ENCODE measurements at places on chromosomes 12 and 14. TPM values are rescaled to one million over a fixed set of nuclear protein-coding genes. Genes with fewer than 3 reads are reported as not detected.

- DNase-seq: peak; percentile 97
Measured at GRCh38 chr12:6613015-6613775, 6.0 kb upstream of the CHD4 start.

TAS2R30 gene
- 4.0 TPM for total RNA-seq

GRCh38 chr14:43687921-43688320 is 819.2 kb downstream of the FSCB start:
- DNase-seq: no peak

- no peak for DNase-seq
Measured at GRCh38 chr12:66931091-66931490, 252.2 kb upstream of the GRIP1 start.

GRCh38 chr14:60506985-60507829 is 1.7 kb upstream of the SIX6 start:
- DNase-seq: no peak

DNA sequence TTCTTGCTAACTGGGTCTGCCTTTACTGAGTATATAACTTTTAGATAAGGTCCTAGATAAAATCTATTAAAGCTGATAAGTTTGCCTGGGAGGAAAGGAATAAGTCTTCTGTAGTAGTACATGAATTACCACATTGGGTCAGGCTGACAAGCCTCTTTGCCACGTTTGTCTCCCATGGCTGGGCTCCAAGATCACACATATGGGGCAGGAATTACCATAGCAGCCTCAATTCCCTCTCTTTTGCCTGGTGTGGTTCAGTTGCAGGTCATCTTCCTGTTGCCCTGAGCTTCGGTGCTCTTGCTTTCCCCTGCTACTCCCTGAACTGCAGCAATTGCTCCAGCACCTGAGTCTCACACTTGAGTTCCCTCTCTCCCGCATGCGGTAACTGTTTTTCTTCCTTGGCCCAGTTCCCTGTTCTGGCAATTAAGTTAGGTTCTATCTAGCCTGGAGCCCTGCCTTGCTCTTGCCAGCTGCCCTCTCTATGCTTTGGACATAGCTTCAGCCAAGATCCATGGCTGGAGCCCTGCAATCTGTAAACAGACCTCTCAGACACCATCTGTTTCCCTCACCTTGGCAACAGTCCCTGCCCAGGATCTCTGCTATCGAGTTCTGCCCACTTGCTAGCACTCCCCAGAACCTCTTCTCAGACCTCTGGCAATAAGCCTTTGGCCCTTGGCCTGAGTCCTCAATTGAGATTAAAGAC is 5.8 kb upstream of the GLT8D2 start:
- no peak for DNase-seq

GRCh38 chr12:43795716-43796280 is 10.3 kb downstream of the TWF1 start:
- no peak for DNase-seq

FGD6 gene
- total RNA-seq: 19.8 TPM

DNA sequence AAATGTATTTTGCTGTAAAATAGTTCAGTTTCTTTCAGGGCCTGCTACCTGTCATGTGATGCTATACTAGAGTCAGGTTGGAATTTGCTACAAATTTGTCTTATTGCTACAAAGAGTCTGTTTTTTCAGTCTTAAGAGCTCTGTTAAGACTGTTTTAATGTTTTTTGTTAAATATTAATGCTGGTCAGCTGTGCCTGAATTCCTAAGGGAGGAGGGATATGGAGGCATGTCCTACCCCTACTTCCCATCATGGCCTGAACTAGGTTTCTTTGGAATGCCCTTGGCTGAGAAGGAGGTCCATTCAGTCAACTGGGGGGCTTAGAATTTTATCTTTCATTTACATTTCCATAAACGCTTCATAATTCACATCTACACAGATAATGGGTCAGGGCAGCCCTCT is 30.0 kb downstream of the IQSEC3 start:
- no peak for DNase-seq

DNA sequence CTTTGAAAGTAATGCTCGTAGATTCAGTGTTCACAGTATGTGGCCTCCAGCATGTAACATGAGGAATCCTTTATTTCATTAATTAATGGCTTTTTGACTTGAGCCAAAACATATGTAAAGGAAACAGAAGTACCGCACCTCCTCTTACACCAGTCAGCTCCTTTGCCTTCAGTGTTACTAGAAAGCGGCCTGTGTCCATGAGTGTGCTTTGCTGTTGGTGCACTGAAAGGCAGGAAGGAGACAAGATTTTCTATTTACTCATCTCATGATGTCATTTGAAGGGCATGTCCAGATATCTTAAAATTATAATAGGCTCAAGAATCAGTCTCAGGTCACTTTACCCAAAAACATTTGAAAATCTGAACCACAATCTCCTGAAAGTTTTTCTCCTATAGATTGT is 9.9 kb upstream of the CCT2 start:
- DNase-seq: no peak

PXN gene
- total RNA-seq: 133 TPM

GRCh38 chr12:45357539-45358417 is 141.9 kb downstream of the ANO6 start:
- DNase-seq: peak; percentile 87

DNA sequence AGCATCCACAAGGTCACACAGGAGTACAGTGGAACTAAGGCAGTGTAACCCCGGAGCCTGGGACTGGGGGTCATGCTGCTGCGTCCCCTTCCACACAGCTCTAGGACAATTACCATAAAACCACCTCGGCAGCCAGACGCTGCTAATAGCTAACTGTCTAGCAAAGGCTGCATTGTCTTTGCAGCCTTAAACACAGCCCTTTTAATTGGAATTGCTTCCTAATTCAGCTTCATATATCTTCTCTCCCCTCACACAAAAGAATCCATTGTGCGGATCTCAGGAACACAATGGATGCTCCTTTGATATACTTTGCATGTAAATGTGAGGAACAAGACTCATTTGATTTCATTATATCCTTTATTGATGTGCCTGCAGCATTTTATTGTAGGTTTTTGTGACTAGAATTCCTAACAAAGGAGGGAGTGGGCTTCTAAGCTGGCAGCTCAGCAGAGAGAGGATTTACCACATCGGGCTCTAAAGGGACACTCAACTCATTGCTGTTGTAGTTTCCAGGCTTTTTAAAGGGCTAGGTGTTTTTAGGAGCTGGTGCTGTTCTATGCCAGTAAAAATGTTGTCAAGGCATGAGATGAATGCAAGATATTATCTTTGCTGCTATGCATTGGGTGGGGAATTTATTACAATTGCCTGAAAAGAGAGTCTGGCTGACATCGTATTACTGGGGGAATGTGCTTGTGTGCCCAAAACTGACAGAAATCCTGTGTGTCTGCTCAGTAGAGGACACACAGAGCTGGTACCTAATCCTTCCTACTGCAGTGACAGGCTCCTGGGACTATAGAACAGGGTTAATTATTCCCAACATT is 30.4 kb upstream of the DACT1 start:
- DNase-seq: no peak

TFCP2 gene
- total RNA-seq: 31.2 TPM

BCL11B gene
- 3.3 TPM for total RNA-seq

DNA sequence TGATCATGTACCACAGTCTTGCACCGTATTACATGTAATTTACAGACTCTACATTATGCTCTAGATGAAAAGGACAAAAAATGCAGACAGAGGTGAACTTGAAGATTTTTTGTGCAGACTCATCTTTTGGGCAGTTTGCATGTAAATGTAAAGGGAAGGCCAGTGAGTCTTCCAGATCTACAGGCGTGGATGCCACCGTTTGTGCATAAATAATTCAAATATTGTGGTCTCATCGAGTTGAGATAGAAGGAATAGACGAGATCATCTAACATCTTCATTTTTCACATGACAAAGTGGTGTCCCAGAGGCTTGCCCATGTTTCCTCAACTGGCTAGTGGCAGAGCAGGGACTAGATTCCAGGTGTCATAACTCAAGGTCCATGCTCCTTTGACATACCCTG is 125.2 kb downstream of the ALX1 start:
- no peak for DNase-seq

DNA sequence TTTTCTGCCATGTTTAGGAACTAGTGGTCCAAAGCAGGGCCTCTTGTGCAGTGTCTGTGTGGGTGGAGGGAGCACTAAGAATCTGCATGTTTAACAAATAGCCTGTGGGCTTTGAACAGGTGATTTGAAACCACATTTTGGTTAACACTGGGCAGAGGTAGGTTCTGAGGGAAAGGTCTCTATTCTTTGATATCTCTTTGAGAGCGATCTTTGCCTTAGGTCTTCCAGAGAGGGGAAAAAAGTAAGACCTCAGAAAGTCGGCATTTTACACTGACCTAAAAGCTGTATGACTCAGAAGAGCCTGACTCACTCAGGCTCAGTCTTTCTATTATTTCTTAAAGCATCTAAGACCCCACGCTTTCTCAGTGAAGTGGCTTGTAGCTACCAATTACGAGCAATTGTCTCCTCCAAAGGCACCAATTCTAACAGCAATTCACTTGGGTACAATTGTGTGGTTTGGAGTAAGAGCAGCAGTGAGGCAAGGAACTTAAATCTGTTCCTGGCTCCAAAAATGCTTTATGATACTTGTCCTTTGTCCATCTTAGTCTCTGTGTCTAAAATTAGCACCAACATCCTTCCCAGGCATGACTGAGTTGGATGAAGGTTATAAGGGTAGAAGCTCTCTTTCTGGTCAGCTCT is 8.8 kb downstream of the EIF2B2 start:
- no peak for DNase-seq

- no peak for DNase-seq
Measured at GRCh38 chr12:70637303-70638085, at the start of gene PTPRB. Gene PTPRB (minus strand): TSS chr12:70637429. CDS start chr12:70637395, 34 bp downstream.

SLC25A47 gene
- not detected for total RNA-seq

DNA sequence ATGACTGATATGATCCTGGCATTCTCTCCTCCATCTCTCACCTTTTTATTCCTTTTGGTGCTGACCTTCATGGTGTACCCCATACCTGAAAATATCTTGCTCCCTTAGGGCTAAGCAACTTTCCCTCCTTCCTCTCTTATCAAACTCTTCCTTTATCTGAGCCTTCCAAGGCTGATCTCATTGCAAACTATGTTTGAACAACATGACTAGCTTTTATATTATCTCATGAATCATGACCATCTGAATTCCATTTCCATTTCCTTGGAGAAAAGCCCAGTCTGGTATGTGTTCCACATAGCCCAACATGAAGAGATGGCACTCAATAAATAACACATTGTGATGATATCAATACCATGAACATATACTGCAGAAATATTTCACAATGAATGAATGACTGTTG is 111.6 kb downstream of the TSPAN8 start:
- DNase-seq: no peak
